ENCODE measurements at places on chromosomes 12 and 14.

DNA sequence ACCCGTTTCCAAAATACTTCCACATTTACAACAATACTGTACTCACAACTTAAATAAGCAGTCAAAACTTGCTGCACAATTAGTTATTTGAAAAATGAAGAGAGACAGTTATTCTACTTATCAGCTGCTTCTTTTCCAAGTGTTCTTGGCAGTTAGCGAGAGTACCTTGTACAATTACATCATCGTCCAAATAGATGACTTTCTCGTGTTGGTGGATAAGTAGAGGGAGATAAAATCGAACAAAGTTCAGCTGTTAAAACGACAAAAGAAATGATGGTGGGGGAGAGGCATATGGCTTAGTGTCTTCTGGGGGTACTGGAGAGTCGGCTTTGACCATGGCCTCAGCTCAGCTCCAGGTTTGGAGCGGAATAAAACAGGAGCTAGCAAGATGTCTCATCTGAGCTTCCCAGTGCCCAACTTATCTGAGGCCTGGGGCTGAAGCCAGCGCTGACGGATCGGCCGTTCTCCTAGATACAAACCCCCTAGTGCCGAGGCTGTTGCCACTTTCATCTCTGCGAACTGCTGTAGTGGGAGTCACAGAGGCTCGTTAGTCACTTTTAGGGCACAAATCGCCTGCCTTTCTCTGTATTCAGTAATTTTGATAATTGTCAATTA lies 31.7 kb downstream of the TDG start:
- no peaks in the 10 kb centered on the region for H3K27me3 ChIP-seq
- no peaks in the 10 kb centered on the region for H3K36me3 ChIP-seq
- H3K4me1 ChIP-seq = no peaks in the 10 kb centered on the region

- peaks cover 58% of the 10 kb centered on the region for H3K4me1 ChIP-seq
- peaks cover 59% of the 10 kb centered on the region for H3K36me3 ChIP-seq
Observed at GRCh38 chr12:6534945-6535696, 804 bp downstream of the GAPDH start.

GRCh38 chr12:112357214-112357613 lies 25.0 kb downstream of the HECTD4 start:
- no peak overlapping the region for H3K4me3 ChIP-seq
- H3K27me3 ChIP-seq = no peaks in the 10 kb centered on the region
- DNase-seq = no peak
- peaks cover 4% of the 10 kb centered on the region for H3K4me1 ChIP-seq

- H3K36me3 ChIP-seq = no peaks in the 10 kb centered on the region
- H3K27me3 ChIP-seq = no peaks in the 10 kb centered on the region
- DNase-seq = peak; percentile 81
- no peak overlapping the region for H3K27ac ChIP-seq
- peaks cover 11% of the 10 kb centered on the region for H3K4me1 ChIP-seq
Observed at GRCh38 chr12:15563663-15564062, 225.5 kb downstream of the EPS8 start.

GRCh38 chr14:101123618-101124510 lies 220.3 kb upstream of the RTL1 start:
- H3K36me3 ChIP-seq = no peaks in the 10 kb centered on the region
- no peak overlapping the region for H3K4me3 ChIP-seq
- H3K27me3 ChIP-seq = no peaks in the 10 kb centered on the region
- peaks cover 48% of the 10 kb centered on the region for H3K4me1 ChIP-seq
- no peak for DNase-seq

GRCh38 chr12:65765436-65765813 lies 58.9 kb upstream of the HMGA2 start:
- DNase-seq = no peak
- H3K27ac ChIP-seq = no peak overlapping the region
- H3K27me3 ChIP-seq = no peaks in the 10 kb centered on the region

- no peaks in the 10 kb centered on the region for H3K27me3 ChIP-seq
- no peak overlapping the region for H3K27ac ChIP-seq
- DNase-seq = peak; percentile 38
- no peaks in the 10 kb centered on the region for H3K36me3 ChIP-seq
- H3K4me1 ChIP-seq = no peaks in the 10 kb centered on the region
Observed at GRCh38 chr12:20211541-20211940, 156.8 kb upstream of the PDE3A start.

DNA sequence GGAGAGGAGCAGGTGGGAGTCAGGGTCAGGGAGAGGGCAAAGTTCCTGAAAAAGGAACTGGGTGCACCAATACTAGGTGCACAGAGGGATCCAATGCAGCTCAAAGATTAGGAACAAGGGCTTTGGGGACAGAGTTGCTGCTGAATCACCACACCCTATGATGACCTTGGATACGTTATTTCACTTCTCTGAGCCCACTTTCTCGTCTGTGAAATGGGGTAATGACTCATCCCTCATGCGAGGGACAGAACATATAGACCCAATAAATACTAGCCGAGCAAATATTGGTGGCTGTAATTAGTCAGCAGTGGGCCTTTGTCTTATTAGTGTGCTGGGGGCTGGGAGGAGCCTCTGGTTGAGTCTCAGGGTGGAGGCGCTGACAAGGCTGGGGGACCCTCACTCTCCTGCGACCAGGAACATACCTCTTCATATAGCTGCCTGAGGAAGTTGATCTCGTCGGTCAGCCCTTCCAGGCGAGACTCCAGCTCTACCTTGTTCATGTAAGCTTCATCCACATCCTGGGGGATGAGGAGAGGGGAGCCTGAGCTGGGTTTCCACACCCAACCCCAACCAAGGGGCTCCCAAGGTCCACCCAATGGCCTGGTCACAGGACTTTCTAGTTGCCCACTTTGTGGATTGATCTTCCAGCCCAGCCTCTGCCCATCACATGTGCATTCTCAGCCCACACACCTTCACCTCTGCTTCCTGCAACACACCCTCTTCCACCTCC lies 4.5 kb downstream of the KRT8 start:
- no peak overlapping the region for H3K4me3 ChIP-seq
- peaks cover 13% of the 10 kb centered on the region for H3K4me1 ChIP-seq
- H3K27me3 ChIP-seq = no peaks in the 10 kb centered on the region
- no peak for DNase-seq

DNA sequence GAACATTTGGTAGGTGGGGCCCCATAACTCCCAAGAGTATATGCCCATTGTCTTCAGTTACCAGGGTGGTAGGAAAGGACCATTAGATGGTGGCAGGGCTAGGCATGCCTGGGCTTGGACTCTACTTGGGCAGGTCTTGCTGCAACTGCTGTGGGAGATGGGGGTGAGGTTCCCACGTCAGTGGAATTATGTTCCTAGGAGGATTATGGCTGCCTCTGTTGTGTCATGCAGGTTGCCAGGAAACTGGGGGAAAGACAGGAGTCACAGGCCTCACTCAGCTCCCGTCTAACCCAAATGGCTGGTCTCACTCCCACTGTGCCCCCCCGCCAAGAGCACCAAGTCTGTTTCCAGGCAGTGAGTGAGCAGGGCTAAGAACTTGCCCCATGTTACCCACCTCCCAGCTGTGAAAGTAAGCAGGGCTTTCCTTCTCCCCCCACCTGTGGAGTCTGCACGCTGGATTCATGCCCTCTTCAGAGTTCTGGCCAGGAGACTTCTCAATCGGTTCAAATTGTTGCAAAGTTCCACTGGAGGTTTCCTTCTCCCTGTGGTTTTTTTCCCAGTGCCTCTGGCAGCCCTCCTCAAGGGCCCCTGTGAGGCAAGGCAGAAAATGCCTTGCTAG lies 337.5 kb downstream of the CCDC91 start:
- peaks cover 2% of the 10 kb centered on the region for H3K36me3 ChIP-seq
- no peak for DNase-seq
- no peak overlapping the region for H3K27ac ChIP-seq

GRCh38 chr14:72904840-72905561 lies 11.1 kb upstream of the DPF3 start:
- no peak overlapping the region for H3K27ac ChIP-seq
- no peaks in the 10 kb centered on the region for H3K4me1 ChIP-seq
- no peaks in the 10 kb centered on the region for H3K36me3 ChIP-seq

DNA sequence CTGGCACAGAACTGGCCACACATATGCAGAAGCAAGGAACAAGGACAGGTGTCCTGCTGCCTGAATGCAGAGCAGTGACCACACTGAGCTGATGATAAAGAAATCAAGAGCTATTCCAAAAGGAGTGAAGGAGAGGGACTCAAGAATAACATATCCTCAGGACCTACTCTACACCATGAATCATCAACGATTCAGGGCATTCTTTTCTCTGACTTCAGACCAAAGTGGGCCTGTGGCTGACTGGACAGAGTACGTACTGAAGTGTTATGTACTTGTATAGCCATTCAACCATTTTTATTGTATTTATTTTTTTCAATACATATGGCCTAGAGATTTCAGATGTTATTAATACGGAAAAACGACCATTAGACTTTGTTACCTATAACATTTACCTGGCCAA lies 177.5 kb upstream of the TMTC1 start:
- DNase-seq = no peak
- H3K27ac ChIP-seq = no peak overlapping the region
- H3K4me1 ChIP-seq = no peaks in the 10 kb centered on the region
- no peaks in the 10 kb centered on the region for H3K27me3 ChIP-seq
- H3K4me3 ChIP-seq = no peak overlapping the region
- no peaks in the 10 kb centered on the region for H3K36me3 ChIP-seq

DNA sequence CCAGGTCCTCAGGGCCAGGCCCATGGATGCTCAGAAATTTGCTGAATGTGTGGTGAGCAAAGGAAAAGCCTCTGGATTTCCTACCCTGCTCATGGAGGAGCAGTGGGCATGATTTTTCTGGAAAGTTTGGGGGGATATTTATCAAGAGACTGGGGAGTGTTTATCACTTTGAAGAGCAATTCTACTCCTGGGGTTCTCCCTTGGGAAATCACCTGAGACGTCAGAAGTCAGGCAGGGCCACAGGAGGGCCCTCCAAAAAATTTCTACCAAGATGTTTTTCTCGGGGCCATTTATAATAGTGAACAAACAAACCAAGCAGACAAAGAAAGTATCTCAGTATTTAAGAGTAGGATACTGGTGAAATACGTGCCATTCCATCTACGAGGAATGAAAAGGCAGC lies 20.1 kb upstream of the EIF2B2 start:
- H3K36me3 ChIP-seq = no peaks in the 10 kb centered on the region
- no peaks in the 10 kb centered on the region for H3K4me1 ChIP-seq
- DNase-seq = no peak
- no peak overlapping the region for H3K27ac ChIP-seq
- H3K4me3 ChIP-seq = no peak overlapping the region
- H3K27me3 ChIP-seq = no peaks in the 10 kb centered on the region

DNA sequence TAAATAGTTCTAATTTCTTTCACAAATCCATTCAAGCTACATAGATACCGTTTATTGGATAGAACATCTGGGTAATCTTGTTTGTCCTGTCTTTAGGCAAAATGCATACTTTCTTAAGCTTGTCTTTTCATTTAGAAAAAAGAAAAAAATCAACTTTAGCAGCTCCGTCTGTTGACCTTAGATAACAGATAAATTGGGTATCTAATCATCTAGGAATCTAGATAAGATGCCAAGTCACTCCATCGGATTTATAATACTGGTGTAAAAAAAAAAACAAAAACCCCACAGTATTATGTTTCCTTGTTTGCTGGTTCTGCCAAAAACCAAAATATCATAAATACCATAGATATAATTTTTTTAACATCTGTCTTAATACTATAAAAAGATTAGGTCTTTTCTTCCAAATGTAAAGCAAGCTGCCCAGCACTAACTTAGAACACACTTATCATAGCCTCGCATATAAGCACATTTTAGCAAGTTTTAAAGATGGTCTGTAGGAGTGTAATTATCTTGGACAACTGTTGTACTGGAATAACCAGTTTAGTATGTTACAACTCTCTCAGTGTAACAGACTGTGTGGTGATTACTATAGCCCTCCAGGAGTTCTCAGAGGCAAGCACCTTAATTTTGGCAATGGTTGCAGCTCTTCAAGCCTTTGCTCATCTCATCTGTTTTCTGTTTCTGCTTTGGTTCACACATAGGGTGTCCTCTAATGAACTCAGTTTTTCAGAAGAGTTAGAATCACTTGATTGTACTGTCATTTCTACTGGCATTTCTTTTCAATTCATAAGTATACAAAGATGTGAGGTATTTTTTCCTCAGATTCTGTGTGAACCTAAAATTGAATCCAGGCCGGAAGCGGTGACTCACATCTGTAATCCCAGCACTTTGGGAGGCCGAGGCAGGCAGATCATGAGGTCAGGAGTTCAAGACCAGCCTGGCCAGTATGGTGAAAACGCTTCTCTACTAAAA lies 83.1 kb downstream of the ANO6 start:
- no peaks in the 10 kb centered on the region for H3K27me3 ChIP-seq
- no peak overlapping the region for H3K4me3 ChIP-seq
- H3K36me3 ChIP-seq = no peaks in the 10 kb centered on the region
- no peaks in the 10 kb centered on the region for H3K4me1 ChIP-seq
- H3K27ac ChIP-seq = no peak overlapping the region
- DNase-seq = no peak

DNA sequence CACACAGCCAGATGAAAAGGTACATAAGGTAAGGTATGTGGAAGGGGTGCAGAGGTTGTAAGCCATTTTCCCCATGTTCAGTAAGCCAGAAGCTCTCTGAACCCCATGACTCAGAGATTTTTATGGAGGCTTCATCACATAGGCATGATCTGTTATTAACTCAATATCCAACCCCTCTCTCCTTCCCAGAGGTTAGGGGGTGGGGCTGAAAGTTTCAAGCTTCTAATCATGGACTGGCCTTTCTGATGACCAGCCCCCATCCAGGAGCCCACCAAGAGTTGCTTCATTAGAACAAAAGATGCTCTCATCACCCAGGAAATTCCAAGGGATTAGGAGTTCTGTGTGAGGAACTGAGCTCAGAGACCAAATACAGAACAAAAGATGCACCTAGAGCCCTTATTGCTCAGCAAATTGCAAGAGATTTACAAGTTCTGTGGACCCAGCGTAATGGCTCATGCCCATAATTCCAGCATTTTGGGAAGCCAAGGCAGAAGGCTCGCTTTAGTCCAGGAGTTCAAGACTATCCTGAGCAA lies 103.2 kb upstream of the DAAM1 start:
- no peaks in the 10 kb centered on the region for H3K4me1 ChIP-seq
- H3K4me3 ChIP-seq = no peak overlapping the region
- DNase-seq = no peak
- no peaks in the 10 kb centered on the region for H3K27me3 ChIP-seq

DNA sequence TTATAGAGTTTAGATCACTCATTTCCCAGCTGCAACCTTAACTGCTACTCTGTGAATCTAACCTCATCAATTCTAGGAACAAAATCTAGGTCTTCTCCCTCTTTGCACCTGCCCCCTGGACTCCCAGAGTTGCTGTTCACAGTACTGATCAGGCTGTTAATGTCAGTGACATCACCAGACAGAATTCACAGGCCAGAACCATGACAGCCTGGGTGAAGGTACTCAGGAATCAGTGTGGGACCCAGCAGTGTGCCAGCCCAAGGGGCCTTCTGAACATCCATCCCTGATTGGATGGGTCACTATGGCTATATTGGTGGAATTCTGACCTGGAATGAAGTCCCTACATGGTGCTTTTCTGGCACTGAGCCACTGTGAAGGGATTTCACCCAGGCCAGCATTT lies 72.8 kb downstream of the CLMN start:
- H3K4me3 ChIP-seq = no peak overlapping the region
- peaks cover 17% of the 10 kb centered on the region for H3K4me1 ChIP-seq
- no peaks in the 10 kb centered on the region for H3K36me3 ChIP-seq
- no peaks in the 10 kb centered on the region for H3K27me3 ChIP-seq

All from common myeloid progenitor, CD34-positive (primary cell).